ENCODE measurements at places on chromosomes 1 and 21. TPM values are rescaled to one million over a fixed set of nuclear protein-coding genes. Genes with fewer than 3 reads are reported as not detected.

Gene ANKRD34A
- 6.1 TPM for total RNA-seq

Gene MAP10
- total RNA-seq: 1.4 TPM

Gene PRAMEF14
- not detected for total RNA-seq

Gene EDN2
- not detected for total RNA-seq

Gene LCE3D
- not detected for total RNA-seq

Gene KRTAP12-2
- total RNA-seq: not detected

Gene INAVA
- not detected for total RNA-seq

DNA sequence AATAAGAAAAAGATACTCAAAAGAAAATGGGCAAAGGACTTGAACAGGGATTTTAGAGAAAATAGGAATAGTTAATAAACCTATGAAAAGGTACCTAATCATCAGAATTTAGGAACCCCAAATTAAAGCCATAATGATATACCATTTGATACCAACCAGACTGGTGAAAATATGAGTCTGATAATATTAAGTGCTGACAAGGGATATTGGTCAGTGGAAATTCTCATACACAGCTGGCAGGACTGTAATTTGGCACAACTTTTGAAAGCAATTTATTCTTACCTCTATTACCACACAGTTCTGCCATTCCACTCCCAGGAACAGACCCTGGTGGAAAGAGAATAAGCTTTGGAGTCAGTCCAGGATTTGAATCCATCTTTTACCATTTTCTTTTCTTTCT, 111.3 kb downstream of the KIF26B start:
- no peak for DNase-seq

- no peak for DNase-seq
Measured at GRCh38 chr1:166903232-166903631, 27.2 kb upstream of the TADA1 start.

DNA sequence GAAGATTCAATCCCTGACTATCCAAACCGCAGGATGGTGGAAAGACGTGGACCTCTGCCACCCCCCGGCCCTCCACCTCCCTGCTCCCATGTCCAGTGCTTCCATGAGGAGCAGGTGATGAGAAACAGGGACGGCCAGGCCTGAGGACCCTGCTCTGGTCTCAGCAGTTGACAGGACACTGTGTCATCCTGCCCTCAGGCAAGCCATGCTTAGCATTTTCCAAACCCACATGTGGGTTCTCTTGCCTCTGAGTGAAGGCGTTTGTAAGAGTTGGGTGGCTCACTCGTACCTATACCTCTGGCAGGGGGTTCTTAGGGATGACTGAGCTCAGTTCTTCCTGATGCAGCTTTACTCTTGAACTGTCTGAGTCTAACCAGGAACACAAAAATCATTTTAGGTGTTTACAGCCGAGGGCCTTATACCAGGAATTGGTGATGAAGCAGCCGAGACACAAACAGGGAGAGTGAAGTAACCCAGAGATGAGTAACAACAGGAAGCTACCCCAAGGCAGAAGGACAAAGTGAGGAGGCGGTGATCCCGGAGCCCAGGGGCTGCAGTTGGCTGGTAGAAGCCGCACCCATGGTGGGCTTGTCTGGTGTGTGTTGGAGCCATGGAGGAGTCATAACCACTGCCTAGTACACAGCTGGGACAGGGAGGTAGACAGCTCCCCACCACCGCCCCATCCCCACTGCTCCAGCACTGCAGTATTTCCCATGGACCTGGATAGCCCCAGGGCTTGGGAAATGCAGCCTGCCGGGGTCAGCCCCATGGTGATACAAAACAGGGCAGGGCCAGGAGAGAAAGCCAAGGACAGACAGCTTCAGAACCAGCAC, 21.4 kb downstream of the MYBPH start:
- no peak for DNase-seq

GRCh38 chr1:178928041-178928440, 57.2 kb upstream of the ANGPTL1 start:
- DNase-seq: no peak

DNA sequence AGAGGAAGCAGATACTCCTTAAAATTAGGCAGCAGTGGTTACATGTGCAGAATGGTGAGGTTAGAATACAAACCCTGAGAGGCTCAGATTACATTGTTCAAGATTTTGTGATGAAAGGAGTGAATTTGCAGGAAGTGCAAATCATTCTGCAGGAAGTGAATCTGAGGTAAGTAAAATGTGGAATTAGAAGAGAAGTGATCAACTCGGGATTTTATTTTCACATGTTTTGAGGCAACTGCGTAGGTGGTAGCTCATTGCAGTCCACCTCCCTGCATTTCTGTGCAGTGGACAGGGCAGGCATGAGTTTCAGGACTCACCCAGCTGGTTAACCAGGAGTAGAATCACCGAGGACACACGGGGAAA, 2.1 kb upstream of the PLA2G2C start:
- no peak for DNase-seq

GRCh38 chr1:106831511-106831910, 225.0 kb upstream of the PRMT6 start:
- DNase-seq: no peak

DNA sequence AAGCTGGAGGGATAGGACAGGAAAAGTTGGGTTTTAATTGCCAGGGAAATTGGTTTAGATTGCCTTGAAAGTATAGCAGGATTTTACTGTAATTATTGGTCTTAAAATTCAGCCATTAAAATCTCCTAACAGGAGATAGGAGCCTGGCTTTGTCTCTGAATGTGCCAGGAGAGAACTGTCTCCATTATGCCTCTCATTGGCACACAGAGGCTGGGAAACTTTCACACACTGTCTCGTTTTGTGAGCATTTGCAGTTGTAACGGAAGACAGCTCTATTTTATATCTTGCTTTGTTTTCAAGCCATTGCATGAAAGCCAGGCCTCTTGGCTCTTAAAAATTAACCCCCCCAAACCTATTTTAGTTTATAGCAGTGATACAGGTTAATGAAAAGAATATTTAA, 12.5 kb downstream of the DNAJC6 start:
- DNase-seq: no peak

GRCh38 chr1:144551107-144551542, 41.6 kb upstream of the PPIAL4F start:
- no peak for DNase-seq

GRCh38 chr1:9169601-9170137, 40.8 kb upstream of the GPR157 start:
- DNase-seq: no peak

- peak; percentile 30 for DNase-seq
Measured at GRCh38 chr21:42784276-42784675, 95.1 kb downstream of the WDR4 start.

GRCh38 chr1:175725684-175726083, 17.7 kb downstream of the TNR start:
- peak; percentile 27 for DNase-seq

DNA sequence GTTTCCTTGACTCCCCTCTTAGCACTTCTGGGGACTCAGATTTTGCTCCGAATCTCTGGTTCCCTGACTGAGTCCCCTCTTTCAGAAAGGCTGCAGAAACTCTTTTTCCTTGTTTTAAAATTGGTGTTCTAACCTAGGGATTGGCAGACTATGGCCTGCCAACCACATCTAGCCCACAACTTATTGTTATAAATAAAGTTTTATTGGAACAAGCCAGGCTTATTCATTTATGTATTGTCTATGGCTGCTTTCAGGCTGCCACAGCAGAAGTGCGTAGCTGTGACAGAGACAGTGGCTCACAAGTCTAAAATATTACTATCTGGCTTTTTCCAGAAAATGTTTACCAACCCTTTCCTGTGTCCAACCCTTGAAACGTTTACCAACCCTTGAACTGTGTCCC, 81.7 kb downstream of the IER5 start:
- no peak for DNase-seq

- no peak for DNase-seq
Measured at GRCh38 chr1:181618559-181618958, 135.2 kb downstream of the CACNA1E start.

DNA sequence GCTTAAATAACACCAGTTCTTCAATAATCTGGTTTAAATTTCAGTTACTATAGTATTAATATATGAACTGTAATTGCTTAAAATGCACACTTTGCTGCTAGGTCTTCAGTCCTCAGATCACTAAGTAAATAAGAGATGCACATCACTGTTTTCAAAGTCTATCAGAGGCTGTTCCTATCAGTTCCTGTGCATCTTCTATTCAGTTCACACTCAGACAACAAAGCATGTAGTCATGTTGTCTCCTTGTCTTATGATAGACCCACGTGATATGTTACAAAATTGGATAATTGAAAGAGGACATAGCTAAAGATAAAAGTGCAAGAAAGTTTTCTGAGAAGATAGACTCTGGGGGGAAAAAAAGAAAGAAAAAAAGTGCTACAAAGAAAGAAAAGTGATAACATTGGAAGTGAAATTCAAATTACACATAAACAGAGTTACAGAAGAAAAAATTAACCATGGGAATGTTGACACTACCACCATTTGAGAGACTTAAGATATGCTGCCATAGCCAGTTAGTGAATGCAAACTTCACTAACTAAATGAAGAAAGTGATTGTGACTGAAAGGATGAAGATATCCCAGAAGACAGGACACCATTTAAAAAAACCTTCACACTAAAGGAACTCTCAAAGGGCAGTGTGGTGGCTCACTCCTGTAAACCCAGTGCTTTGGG, 33.9 kb upstream of the TSNAX start:
- no peak for DNase-seq

- DNase-seq: no peak
Measured at GRCh38 chr1:57013522-57013921, 47.7 kb upstream of the C8B start.

GRCh38 chr1:173112129-173112528, 61.4 kb upstream of the TNFSF18 start:
- no peak for DNase-seq

- no peak for DNase-seq
Measured at GRCh38 chr21:35411434-35411833, 362.3 kb upstream of the RUNX1 start.

DNA sequence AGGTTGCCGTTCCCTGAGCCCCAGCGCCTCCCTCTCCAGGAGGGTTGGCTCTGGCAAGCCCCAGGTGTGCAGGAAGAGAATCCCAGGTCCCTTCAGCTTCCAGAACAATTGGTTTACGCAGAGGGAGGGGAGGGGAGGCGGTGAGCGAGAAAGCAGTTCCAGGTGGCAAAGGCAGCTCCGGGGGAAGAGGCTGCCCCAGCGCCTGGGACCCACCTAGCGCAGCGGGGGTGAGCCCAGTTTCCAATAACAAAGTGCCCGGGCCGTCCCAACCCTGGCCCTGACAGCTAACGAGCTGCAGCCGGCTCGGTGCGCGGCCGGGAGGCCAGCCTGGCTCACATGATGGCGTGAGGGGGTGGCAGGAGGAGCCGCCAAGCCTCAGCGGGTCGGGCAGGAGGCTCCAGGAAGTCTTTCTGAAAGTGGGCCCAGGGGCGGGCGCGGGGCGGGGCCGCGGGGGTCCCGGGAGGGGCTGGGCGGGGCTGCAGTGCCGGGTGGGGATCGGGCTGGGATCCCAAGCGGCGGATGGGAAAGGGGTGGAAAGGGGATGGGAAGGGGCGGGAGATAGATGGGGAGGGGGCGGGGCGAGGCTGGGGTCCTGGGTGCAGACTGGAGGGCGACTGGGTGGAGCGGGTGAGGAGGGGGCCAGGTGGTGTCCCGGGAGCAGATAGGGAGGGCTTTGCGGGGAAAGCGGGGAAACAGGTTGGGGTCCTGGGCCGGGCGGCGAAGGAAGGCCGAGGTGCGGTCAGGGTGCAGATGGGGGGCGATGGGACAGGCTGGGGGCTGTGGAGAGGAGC, 22.8 kb downstream of the DHRS3 start:
- DNase-seq: peak; percentile 61

DNA sequence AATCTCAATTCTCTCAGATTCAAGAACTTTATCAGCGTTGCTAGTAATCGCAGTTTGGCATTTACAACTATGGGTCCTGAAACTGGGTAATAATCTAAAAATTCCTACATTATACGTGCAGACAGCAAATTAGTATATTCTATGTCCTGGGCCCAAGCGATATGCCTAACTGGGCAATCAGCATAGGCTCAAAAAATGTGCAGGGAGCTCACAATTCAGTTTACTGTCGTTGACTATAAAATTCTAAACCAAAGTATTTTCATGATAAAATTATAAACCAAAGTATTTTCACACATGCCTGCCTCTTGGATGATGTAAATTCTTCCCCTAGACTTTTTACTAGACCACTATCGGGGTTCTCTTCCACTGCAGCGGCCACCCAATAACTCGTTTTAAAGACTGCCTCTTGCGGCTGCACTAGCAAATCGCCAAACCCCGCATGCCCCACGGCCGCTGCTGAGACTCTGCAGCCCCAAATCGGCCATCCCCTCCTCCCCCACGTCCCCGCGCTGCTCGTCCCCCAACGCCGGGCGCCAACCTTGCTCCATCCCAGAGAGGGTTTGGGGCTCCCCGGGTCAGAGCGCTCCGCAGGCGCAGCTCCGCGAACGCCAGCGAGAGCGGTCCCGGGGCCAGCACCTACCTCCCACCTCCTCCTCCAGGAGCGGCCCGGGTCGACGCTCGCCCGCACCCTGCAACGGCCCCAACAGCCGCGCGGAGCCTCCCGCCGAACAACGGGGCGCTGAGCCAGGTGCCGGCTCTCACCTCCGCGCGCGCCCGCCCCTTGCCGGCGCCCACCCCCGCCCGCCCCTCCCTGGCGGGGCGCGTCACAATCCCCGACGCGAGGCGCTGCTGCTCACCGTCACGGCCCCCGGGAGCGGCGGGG, 506 bp downstream of the SSX2IP start:
- no peak for DNase-seq

- DNase-seq: peak; percentile 62
Measured at GRCh38 chr1:35505911-35506798, 51.0 kb downstream of the KIAA0319L start.

DNA sequence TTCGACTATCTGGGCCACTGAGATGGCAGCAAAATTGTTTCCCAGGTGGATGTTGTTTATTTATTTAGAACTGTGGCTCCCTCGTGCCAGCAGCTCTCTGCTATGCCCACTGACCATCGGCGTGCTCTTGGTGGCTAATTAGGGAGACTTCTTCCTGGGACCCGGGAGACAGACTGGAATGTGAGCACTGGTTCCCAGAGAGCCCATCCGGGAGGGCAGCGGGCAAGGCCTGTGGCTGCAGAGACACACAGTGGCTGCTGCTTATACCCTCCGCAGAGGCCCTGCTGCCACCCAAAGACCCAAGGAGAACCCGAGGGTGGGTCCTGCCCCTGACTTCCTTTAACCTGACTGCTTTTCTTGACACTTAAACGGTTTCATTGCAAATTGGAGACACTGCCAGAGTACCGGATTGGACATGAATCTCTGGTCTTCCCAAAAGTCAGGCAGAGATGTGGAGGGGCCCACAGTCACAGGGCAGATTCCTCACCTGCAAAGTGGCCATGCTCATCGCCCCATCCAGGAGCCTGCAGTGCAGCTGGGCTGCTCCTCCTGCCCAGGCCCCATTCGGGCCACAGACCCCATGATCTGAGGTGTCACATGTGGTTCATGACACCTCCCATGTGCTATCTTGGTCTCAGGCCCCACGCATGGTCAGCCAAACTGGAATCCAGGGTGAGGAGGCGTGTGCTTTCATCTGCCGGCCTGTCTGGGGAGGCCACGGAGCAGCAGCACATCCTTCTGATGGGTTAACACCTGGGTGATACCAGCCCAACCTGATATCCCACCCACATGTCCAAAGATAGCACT, 5.7 kb upstream of the MATN1 start:
- DNase-seq: no peak

- peak; percentile 53 for DNase-seq
Measured at GRCh38 chr1:206575165-206575893, 36.9 kb downstream of the EIF2D start.
